Hypothalamus (tissue), 51 donors: ENCODE measurements at places on chromosomes 3 and 15.

- DNase-seq, result no peak
Observed at GRCh38 chr3:197345390-197345789, 47.0 kb upstream of the DLG1 start.

DNA sequence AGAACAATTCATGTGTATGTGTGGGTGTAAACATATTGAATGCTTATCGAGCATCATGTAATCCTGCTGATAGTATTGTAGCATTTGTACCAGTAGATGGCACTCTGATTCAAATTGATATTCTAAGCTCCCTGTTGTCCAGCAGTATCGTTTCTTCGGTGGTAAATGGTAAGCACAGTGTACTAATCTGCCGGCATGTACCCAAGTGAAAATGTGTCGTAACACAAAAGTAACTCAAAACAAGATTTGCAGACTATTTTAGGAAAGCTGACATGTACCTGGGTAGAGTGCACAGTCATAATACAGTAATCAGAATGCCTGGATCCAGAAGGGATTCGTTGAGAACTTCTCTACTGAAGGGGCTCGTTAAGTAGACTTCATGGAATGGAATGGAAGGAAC lies 31.7 kb upstream of the MNS1 start:
- no peak for DNase-seq

DNA sequence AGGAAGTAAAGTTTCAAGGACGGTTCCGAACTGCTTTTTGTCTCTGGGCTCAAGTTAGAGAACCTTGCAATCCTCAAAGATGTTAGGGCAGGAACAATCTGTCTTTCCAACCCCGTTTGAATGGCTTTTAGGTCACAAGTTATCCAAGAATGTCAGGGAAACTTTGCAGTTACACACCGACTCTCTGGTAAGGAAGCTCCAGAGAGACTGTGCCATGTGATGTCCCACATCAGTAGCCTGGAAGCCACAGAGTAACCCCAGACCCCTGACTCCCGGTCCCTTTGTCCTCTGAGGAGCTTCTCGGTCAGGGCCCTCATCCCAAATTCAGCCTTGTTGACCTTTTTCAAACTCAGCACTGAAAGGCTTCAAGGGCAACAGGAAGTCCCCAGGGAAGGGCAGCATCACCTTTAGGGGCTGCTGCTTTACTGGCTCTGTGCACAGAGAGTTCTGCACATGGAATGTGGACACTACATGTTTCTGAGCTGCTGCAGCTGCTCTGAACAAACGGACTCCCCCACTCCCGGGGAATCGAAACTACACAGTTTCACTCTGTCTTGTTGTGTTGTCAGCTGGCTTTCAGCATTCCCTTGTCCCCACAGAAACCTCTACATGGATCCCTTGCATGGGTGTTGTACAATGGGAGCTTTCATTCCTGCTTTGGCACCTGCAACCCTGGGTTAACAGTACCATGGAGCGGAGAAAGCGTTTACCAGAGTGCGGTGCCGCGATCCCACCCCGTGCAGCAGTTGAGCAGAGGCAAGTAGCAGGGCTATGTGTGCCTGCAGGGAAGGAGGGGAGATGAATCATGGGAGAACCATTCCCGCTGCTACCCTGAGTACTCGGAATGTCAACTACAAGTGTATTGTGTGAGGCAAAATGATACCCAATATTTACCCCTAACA lies 408.2 kb upstream of the THBS1 start:
- DNase-seq, result no peak

GRCh38 chr15:56242576-56243162 lies 1.0 kb downstream of the RFX7 start:
- no peak for DNase-seq

DNA sequence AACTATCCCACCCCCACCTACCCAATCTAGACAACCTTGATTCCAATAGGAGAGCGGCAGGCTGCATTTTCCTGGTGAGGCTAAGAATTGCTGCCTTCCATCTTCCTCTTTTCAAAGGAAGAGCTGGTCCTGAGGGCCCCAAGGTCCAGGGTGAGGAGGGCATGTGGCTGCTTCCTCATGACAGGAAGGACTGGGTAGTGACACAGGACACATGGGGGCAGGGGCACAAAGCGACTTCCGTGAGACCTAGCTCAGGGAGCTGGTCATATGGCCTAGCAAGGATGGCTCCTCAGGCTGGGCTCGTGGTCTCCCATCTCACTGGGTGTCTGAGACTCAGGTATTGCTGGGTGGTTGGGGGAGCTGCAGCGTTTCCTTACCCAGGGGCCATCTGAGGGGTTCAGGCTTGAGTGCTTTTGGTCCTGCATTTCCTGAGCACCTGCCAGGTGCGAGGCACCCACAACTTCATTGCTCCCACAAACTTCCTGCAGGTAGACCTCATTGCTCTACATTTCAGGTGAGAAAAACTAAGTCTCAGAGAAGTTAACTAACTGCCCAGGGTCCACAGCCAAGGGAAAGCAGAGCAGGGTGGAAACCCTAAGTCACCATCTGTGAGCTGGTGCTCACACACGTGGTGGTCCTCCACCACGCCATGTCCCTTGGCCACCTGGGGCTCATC lies 160.0 kb upstream of the TLE3 start:
- DNase-seq, result no peak

GRCh38 chr3:113288881-113289280 lies 77.5 kb downstream of the BOC start:
- DNase-seq, result no peak

DNA sequence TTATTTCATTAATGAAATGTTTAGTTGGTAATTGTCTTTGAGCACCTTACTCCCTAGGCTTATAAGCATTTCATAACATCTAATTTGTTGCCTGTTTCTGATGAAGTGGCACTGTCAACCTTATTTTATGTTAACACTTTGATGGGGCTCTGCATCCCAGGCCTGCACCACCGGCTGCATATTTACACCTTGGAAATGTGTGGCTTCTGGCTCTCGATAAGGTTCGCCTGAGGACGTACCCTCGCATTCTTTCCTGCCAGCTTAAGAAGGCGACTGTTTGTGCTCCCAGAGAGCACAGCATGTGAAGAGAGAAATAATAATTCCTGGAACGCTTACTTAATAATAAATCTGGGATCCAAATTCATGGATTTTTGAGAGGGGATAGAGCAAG lies 763.3 kb upstream of the CFAP20DC start:
- no peak for DNase-seq

DNA sequence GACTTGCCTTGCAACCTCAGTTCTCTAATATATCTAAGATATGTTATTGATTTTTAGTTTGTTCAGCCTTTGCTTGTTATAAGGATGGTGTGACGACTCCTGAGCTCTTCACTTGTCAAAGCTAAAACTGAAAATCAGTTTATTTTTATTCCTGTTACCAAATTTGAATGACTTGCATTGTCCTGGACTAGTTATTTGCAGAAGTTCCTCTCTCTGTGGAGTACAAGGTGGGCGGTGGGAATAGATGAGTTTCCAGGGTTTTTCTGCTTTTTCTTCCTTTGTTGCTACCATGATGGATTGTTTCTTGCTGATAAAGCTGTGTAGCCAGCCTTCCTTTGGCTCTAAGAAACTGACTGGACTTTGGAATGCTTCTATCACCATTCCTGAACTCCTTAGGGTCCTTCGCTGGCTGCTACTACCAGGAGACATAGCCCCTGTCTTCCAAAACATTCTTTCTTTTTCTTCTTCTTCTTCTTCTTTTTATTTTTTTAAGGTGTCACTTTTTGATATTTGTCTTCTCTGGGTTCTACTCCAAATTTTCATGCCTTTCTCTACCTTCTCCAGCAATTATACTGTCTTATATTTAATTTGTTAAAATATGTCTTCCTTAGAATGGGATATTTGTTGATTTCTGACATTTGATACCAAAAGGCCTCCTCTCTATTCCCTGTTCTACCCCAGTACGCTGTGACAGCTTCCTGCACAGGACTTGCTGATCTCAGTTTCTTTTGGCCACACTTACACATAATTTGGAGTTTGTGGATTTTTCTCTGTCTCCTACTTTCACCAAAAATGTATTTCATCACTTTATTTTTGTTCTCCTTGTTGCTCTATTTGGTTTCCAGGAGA lies 145.1 kb upstream of the THRB start:
- no peak for DNase-seq

GRCh38 chr3:4350789-4351163 lies 47.6 kb downstream of the SETMAR start:
- no peak for DNase-seq

- peak; percentile 75 for DNase-seq
Observed at GRCh38 chr3:126267169-126267975, 87.0 kb upstream of the ALDH1L1 start.

DNA sequence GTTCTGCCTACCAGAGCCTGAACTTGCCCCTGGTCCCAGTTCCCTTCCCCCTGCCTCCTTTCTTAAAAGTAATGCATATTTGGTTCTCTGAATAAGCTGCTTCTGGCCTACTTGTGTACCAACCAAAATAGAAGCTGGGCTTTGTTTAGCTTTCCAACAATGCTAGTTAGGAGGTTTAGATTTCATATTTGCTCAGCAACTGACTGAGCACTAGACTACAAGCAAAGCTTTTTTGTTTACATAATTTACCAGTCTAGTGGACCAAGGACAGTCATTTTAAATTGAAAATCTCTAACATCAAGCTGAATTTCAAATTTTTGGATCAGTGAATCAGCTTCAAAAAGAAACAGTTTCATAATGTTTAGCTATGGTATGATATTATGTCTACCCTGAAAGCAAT lies 331.2 kb downstream of the ULK4 start:
- DNase-seq, result no peak

DNA sequence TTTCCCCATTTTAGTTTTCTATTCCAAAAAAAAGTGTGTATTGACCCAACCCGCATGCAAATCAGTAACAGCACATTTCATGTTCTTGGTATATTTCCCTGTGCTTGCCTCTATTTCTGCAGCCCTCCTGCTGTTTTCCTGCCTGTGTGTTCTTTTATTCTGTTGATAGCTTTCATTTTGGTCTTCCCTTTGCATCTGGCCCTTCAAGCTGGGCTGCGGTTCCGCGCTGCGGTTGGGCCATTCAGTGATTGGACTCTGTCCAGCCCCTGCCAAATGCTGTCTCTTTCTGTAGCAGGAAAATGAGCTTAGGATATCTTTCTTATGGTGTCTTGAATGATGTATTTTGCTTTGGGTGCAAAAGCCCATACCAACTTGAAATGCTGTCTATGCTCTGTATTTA lies 49.9 kb downstream of the ZNF621 start:
- DNase-seq, result no peak

GRCh38 chr3:62570888-62571287 lies 197.5 kb upstream of the FEZF2 start:
- DNase-seq, result no peak

GRCh38 chr3:143885780-143886427 lies 37.6 kb upstream of the SLC9A9 start:
- DNase-seq, result no peak

GRCh38 chr3:127158614-127159229 lies 34.2 kb upstream of the PRR23E start:
- no peak for DNase-seq

DNA sequence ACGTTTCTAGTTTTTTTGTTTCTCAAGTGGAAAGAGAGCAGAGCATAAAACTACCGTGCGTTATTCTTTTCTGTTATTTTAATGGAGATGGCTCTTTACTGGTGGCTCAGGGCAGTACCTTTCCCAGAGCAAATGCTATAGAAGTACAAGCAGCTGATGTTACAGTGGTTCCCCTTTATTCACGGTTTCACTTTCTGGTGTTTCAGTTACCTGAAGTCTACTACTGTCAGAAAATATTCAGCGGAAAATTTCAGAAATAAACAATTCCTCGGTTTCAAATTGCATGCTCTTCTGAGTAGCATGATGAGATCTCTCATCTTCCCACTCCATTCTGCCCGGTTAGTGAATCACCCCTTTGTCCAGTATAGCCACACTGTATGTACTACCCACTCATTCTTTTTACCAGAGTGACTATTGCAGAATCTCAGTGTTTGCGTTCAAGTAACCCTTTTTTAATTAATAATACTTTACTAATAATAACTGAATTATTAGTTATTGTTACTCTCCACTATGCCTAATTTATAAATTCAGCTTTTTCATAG lies 597.5 kb upstream of the ROBO2 start:
- DNase-seq, result no peak

GRCh38 chr3:196179380-196180308 lies 31.6 kb downstream of the ZDHHC19 start:
- peak; percentile 63 for DNase-seq

- DNase-seq, result no peak
Observed at GRCh38 chr15:40217166-40217824, 21.6 kb upstream of the PAK6 start.

GRCh38 chr3:55164876-55165275 lies 237.0 kb upstream of the LRTM1 start:
- DNase-seq, result no peak

- no peak for DNase-seq
Observed at GRCh38 chr3:145370870-145371269, 790.1 kb downstream of the PLOD2 start.

- no peak for DNase-seq
Observed at GRCh38 chr3:157051055-157051454, 108.9 kb downstream of the CCNL1 start.

DNA sequence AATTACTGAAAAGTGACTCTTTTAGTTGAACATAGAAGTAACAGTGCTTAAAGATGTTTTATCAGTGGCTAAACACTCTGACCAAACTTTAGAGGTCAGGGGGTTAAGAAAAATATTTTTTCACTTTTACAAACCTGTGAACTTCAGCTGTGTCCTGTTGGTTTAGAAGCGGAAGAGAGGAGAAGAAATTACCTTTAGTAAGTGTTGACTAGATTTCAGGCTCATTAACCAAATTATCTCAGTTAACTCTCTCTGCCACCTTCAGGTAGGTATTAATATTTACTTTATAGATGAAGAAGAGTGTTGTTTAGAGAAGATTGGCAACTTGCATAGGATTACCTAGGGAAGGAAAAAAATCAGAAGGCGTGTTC lies 151.9 kb upstream of the CMC1 start:
- no peak for DNase-seq

- DNase-seq, result no peak
Observed at GRCh38 chr15:96736384-96736783, 405.9 kb downstream of the NR2F2 start.

GRCh38 chr3:177446165-177446601 lies 248.9 kb upstream of the TBL1XR1 start:
- DNase-seq, result no peak

DNA sequence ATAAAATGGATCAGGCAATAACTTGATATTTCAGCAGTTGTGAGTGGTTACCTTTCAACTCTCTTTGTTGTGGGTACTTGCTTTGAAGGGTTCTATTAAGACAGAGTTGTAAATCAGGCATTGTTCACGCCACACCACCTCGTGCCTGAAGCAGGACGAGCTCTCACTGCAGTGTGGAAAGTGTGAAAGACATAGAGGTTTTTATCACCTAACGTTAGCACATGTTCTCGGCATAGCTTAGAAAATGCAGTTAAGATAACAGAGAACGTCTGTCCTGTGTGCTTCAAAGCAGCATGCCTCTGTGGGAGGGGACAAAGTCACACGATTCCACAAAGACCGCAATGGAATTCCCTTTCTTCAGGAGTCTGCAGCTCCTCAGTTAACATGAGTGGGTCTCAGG lies 7.8 kb downstream of the ADAMTS17 start:
- no peak for DNase-seq

DNA sequence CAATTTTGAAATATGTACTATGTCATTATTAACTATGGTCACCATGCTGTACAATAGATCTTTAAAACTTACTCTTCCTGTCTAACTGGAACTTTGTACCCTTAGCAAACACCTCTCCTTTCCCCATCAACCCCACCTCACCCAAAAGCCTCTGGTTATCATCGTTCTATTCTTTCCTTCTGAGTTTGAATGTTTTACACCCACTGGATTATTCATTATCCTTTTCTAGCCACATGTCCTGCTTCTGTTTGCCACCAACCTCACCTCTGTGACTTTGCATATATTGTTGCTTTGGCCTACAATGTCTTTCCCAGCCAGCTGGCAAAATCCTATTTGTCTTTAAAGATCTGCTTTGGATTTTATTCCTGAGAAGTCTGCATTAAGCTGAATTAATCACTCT lies 102.6 kb upstream of the TSPAN3 start:
- no peak for DNase-seq

- DNase-seq, result no peak
Observed at GRCh38 chr3:191641789-191642188, 180.8 kb downstream of the PYDC2 start.
